ENCODE measurements at places on chromosomes 1 and 21. TPM values are rescaled to one million over a fixed set of nuclear protein-coding genes. Genes with fewer than 3 reads are reported as not detected.

The NBPF10 gene
- 0.66 TPM for total RNA-seq

The COL6A1 gene
- 15.8 TPM for total RNA-seq

The SLC5A3 gene
- 6.9 TPM for total RNA-seq

The FOXD3 gene
- not detected for total RNA-seq

The CLCA1 gene
- not detected for total RNA-seq

The GJB3 gene
- total RNA-seq: not detected

The CSF3R gene
- total RNA-seq: not detected

DNA sequence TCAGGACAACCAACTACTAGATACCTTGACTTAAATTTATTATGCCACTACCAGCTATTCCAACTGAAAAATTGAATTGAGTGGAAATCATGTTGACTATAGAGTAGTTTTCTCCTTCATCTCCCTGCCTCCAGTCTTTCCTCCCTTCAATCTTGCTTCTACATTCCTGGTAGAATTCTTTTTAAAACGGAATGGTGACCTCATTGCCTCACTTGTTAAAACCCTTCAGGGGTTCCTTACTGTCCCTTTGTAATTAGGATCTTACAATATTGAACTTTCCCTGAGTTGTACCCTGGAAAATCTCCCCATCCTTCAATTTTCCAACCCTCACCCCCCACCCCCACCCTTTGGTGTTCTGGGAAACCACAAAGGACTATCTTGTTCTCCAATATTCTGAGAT is 82.8 kb upstream of the ZNF326 start:
- no peak for DNase-seq

DNA sequence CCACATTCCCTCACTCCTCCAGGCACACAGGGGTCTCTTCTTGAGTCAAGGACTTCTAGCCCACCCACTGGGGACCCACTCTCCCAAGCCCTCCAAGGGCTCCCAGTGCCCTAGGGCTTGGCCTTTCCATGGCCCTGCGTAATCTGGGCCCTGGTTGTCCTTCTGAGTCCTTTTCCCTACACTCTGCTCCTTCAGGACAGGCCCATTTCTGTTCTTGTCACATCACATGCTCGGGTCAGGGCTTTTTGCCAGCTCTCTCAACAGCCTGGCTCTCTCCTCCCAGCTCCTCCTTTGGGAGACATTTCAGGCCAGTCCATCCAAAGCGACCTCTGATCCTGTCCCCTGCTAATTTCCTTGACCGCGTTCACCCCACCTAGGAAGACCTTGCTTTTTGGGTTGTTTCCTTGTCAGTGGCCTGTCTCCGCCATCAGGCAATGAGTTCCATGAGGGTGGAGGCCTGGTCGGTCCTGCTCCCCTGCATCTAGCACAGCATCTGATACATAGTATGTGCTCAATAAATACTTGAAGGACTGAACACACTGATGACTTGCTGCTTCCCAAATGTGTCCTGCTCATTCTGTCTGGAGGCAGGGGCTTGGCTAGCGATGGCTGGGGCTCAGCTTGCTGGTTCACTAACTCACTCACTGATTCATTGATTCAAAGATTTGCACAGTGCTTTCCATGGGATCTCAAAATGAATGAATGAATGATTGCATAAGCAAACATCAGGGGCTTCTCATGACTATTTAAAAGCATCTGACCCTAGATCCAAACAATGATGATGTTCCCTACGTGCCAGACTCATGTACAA is 44.8 kb downstream of the DHRS3 start:
- no peak for DNase-seq

GRCh38 chr1:14881775-14882672 is 271.5 kb upstream of the TMEM51 start:
- no peak for DNase-seq

GRCh38 chr1:110285316-110285715 is 53.9 kb upstream of the RBM15 start:
- DNase-seq: no peak

DNA sequence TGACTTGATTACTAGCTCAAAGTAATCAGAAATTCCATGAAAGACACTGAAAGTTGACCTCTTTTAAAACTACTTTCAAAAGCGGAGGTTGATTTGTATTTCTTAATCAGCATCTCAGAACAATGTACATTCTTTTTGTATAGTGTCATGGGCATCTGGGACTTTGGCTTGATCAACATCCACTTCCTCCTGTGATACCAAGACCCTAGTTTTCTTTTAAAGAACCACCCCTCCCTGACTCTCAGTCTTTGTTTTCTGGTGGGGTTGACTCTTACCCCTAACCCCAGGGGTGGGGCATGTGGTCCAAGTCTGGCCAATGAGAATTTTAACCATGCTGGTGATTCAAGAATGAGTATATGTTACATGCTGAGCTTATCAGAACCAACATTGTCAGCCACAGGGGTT is 21.7 kb upstream of the IRF2BP2 start:
- peak; percentile 98 for DNase-seq

DNA sequence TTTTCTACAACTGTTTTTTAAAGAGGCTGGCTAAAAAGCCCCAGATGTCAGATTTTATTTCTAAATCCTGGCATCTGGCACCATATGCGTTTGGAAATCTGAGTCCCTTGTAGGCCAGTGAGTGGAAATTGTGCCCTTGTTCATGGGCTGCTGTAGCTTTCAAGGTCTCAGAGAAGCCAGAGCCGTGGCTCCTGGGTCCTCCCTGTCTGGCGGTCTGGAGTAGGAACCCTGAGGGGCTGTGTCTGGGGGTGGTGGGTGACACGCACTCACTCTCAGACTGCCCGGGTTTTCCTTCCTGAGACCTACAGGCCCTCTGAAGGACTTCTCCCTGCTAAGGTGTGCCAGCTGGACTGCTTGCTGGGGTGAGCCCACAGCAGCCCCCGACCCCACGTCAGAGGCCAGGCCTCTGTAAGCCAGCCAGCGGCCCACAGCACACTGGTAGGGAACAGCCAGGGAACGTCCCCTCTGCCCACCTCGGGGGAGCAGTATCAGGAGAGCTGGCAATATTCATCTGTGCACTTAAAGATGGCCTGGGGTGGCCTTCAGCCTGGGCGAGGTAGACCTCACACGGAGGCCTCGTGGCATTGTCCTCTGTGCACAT is 151.5 kb downstream of the PEX14 start:
- DNase-seq: no peak

GRCh38 chr1:236913371-236914037 is 90.7 kb downstream of the MT1HL1 start:
- no peak for DNase-seq

GRCh38 chr1:63622849-63623566 is 29.8 kb downstream of the PGM1 start:
- no peak for DNase-seq

- no peak for DNase-seq
These were observed 56.1 kb downstream of the ARHGEF10L start for GRCh38 chr1:17595602-17595925.

- DNase-seq: no peak
These were observed 27.6 kb downstream of the COQ8A start for GRCh38 chr1:226967665-226968064.

DNA sequence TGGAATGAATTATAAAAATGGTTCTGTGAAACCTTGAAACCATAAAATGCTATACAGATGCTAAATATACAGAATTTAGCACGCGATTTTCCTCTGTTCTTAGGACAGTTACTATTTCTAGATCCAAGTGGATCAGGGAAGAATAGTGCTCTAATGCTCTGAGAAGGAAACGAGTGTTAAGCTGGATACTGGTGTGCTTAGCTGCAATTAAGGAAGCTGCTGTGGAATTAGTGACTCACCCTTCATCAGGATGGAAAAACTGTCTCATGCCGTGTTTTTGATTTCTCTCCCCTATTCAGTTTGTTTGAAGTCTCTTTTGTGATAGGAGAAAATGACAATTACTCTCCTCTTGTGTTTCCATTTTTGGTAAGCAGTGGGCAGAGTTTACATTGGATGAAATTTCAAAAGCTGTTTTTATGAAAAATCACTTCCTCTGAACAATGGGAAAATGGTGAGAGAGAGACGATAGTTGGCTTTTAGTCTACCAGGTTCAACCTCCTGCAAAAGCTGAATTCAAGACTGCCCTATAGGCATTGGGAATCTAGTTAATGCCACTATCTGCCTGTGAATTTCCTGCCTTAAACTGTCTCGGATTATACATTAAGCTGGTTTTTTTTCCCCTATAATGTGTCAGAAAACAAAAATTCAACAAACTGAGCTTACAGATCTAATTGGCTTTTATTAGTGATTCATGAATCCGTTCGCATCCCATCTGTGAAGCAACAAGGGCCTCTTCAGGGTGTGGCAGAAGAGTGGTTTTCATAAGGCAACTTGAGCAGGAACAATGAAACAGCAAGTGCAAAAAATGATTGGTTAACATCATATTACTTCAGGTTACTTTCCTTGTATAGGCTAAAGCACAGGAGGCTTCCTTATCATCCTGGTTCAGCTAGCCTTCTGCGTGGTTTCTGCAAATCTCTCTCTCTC is 179.8 kb downstream of the ST6GALNAC3 start:
- DNase-seq: peak; percentile 91

DNA sequence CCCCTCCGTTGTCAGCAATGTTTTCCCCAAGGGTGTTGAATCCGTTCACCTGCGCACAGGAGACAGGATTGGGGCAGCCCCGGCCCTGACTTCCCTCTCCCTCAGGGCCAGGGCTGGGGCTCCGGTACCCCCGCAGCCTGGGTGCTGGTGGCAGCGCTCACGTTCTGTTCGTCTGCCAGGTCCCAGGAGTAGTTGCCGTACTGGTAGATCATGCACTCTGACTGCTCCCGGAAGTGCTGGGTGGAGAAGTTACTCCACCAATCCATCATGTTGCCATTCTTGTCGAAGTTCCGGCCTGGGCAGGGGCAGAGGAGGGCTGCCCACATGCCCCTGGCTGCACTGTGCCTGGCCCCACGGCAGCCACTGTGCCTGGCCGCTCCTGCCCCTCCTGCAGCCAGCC is 6.1 kb downstream of the PRXL2B start:
- DNase-seq: no peak

DNA sequence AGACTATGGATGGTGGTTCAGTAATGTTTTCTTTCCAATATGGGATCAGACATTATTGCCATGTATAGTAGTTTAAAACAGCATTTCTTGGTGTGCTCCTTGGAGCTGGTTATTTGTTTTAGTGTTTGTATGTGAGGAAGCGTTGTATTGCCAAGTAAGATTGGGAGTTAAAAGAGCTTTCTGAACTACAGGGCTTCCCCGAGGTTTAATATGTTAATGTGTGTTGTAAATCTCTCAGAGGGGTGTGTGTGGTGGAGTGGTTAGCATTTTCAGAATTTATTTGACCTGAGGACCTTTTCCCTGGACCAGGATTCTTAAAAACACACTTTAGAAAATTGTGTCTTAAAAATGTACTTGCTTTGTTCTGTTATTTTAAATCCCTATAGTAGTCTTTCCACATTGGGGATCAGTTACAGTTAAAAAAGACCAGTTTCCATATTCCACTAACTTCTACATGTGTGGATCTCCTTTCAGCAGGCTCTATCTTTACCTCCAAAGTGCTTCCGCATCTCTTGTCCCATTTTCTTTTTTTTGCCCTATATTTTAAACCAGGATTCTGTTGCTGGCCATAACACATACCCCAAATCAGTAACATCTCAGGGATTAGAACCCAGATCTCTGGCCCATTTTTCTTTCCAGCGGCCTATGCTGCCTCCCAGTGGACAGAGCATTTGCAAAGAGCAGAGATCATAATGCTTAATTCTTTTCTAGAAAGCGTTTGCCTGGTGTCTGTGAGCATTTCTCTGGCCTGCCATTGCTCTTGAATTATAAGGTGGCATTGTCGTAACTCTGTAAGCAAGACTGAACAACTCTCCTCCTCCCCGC is 58.6 kb downstream of the PBX1 start:
- no peak for DNase-seq

- DNase-seq: no peak
These were observed 9.2 kb downstream of the IKBKE start for GRCh38 chr1:206479183-206480125.

DNA sequence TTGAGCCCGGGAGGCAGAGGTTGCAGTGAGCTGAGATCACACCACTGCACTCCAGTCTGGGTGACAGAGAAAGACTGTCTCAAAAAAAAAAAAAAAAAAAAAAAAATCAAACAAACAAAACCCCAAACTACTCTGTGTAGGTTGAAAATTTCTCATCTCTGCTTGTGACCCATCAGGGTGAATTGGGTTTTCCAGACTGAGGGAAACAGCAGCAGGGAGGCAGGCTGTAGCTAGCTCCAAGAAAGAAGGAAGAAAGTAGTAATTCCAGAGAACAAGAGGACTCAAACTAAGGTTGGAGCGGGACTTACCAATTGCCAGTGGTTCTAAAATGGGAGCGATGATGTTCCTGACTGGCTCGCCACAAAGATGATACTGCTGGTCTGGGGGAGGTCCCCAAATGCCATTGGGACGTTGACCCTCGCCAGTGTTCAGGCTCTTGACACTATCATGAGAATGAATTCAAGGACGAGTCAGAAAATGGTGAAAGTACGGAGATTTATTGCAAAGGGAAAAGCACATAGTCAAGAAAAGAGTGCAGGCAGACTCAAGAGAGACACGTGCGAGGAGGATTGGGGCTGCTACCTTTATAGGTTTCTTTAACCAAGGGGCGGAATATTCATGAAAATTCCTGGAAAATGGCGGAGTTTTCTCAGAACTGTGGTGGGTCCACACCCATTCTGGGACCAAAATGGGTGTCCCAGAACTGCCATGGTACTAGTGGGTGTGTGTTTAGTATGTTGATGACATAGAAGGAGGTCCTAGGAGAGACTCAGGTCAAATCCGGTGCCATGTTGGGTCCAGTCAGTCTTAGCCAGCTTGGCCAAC is 13.4 kb downstream of the AADACL4 start:
- no peak for DNase-seq

DNA sequence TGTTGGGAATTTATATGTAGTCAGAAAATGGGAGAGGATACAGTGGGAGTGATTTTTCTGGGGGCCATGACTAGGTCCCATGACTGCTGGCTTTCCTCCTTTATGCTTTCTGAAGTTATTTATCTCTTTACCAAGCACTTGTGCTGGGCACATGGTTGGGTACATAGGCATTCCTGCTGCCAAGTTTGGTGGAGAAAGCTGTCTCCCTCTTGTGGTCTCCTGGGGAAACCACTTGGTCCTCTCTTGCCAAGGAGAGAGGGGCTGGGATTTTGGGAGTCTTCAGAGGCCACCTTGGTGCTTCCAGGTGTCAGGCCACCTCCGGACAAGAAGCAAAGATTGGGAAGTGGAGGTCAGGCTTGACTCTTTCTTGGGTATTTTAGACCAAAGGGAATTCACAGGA is 120.2 kb upstream of the KCNE2 start:
- DNase-seq: peak; percentile 2

Data from pulmonary artery endothelial cell (primary cell).